ENCODE measurements at places on chromosomes 13 and 19. TPM values are rescaled to one million over a fixed set of nuclear protein-coding genes. Genes with fewer than 3 reads are reported as not detected.

The ZNF626 gene
- 8.1 TPM for total RNA-seq

The NAPSA gene
- total RNA-seq = 0.99 TPM

The CLIP3 gene
- total RNA-seq = 3.8 TPM

The ZNF154 gene
- total RNA-seq = 1.9 TPM

The LILRA5 gene
- total RNA-seq = 3.5 TPM

The EID2B gene
- total RNA-seq = 3.9 TPM

The MCF2L gene
- total RNA-seq = 9.7 TPM

DNA sequence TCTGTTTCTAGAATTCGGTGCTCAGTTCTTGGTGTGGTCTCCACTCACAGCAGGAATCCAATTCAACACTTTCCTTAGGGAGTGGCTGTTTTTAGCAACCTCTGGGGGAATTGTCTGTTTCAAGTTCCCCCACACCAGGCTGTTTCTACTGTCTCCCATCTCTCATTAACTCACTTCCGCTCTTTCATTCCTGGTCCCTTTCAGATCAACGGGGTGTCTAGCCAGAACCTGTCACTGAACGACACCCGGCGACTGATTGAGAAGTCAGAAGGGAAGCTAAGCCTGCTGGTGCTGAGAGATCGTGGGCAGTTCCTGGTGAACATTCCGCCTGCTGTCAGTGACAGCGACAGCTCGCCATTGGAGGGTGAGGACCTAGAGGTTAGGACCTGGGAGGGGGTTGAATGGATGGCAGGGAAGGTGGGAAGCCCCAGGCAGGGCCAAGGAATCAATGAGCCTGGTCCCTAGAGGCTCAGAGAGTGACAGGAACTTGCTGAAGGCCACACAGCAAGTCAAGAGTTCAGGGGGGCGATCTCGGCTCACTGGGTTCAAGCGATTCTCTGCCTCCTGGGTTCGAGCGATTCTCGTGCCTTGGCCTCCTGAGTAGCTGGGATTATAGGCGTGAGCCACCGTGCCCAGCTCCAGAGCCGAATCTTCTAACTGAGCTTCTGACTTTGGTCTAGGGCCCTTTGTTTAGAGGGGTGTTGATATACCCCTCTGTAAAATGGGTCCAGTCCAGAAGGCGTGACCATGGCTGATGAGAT is 25.5 kb downstream of the TJP3 start:
- no peak for DNase-seq

DNA sequence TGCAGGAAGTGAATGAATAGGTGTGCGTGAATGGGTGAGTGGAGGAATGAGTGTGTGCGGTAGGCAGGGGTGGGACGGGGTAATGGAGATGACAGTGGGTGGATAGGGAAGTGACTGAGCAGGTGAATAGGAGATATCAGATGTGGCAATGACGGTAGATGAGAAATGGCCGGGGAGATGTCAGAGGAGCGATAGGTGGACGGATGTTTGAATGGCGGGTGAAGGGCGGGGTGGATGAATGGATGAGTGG is 1.5 kb downstream of the TTC9B start:
- no peak for DNase-seq

DNA sequence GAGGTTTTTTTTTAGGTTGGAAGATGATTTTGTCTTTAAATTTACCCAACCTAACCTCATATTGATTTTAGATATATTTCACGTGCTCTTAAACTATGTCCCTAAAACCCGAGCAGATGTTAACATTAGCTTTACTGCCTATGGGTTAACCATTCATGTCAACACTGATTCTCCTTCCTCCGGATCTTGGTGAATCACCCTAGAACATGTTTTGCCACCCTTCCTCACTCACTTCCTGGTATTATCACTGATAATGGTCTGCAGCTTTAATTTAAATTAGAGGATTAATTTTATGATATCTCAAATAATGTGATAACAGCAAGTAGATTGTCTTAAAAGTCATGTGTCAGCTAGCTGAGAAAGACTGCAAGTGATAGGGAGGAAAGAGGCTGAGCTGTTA is 31.9 kb downstream of the HTR2A start:
- no peak for DNase-seq

DNA sequence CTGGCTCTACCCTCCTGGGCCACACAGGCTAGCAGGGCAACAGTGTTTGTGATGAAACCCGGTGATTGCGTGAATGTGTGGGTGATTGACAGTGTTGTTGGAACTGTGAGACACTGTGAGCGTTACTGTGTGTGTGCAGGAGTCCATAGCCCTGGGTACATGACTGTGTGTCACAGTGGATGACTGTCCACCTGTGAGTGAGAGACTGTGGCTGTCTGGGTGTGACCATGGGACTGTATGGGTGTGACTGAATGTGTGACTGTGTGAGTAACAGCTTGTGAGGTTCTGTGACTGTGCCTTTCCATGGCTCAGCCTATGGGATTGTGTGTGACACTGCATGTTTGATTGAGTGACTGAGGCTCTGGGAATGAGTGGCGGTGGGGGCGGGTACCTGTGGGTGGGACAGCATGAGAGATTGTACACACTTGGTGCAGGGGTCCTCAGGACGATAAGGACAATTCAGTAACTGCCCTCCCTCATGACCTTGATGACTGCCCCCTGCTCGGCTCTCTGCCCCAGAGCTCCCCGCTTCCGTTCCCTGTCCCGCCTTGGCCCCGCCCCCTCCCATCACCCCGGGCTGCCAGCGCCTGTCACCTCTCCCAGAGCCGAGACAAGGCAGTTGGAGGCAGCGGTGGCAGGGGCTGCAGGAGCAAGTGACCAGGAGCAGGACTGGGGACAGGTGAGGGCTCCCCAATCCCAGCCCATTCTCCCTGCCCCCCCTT is at the start of gene GIPR:
GIPR (plus strand) TSS at position 602 of the 722 bp plus-strand sequence. CDS start 1,300 bp downstream, outside the sequence.
- peak; percentile 50 for DNase-seq

GRCh38 chr13:97212601-97213040 is 9.5 kb upstream of the MBNL2 start:
- no peak for DNase-seq

DNA sequence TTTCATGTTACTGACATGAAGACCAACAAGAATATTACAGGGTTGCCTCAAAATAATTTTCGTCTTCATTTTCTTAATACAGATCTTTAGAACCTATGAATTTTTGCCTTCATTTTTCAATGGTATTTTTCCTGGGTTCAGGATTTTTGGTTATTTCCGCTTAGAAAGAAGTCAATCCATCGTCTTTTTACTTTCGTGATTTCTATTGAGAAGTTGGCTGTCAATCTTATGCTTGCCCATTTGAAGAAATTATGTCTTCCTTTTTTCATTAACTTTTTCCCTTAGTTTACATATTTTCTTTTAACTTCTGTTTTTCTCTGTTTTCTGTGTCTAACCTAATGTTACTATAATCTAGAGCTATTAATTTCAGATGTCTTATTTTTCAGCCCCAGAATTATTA is 868.9 kb upstream of the SLC10A2 start:
- DNase-seq = no peak

- no peak for DNase-seq
Observed at GRCh38 chr13:94713561-94714182, 1.3 kb upstream of the SOX21 start.

- no peak for DNase-seq
Observed at GRCh38 chr13:113667771-113668490, 912 bp downstream of the GRK1 start.

- DNase-seq = no peak
Observed at GRCh38 chr19:7139095-7139494, 69.6 kb downstream of the ZNF557 start.

GRCh38 chr13:20825477-20825875 is 51.7 kb upstream of the EEF1AKMT1 start:
- no peak for DNase-seq

GRCh38 chr13:32538143-32538620 is 413 bp downstream of the N4BP2L2 start:
- DNase-seq = no peak

- no peak for DNase-seq
Observed at GRCh38 chr13:34675626-34676025, 266.4 kb upstream of the NBEA start.

DNA sequence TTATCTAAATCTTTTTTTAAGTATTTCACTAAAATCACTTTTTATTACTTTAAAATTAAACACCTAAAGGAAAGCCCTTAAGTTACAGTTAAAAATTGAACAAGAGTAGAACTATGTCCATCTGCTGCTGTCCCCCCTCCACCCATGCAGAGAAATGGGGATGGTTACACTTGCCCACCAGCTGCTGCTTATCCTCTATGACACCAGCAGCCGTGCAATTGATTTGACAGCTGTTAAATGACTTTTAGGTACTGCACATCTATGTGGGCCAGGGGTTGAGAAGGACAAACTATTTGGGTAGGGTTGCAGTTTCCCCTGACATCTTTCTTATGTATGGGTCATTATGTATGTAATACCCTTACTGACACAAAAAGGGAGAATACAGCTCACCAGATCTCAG is 77.2 kb downstream of the TBC1D4 start:
- DNase-seq = no peak

Data from T-helper 17 cell (primary cell).